NCI-H1092 (cell line): ENCODE measurements at places on chromosomes 1 and 21.

GRCh38 chr1:25711555-25712298 lies 88.3 kb upstream of the SELENON start:
- no peak for DNase-seq

- no peak for DNase-seq
Observed at GRCh38 chr1:112027696-112028095, 38.2 kb upstream of the KCND3 start.

- DNase-seq = no peak
Observed at GRCh38 chr1:56450004-56450666, 129.2 kb downstream of the PLPP3 start.

DNA sequence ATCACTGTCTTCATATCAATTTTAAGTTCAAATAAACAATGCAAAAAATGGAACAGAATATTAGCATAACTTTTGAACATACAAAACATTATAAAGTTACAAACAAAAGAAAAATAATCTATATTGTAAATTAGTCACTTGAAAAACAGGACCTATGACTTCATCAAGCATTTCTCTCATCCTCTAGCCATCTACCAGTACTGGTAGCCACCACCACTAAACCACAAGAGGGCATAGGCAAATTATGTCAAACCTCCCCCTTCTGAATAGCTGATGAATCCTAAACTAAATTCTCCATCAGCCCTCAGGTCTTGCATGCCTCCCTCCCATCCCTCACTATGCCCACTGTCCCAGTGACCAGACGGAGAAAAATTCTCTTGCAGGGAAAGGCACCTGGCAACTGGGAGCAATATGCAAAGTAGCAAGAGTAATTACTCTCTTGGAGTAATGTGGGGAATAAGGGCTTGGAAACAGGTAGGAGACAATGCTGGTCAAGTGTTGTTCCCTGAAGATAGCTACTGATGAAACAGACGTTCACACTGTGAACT lies 37.1 kb downstream of the SSX2IP start:
- no peak for DNase-seq

- DNase-seq = no peak
Observed at GRCh38 chr1:8394456-8395321, 76.8 kb downstream of the SLC45A1 start.

DNA sequence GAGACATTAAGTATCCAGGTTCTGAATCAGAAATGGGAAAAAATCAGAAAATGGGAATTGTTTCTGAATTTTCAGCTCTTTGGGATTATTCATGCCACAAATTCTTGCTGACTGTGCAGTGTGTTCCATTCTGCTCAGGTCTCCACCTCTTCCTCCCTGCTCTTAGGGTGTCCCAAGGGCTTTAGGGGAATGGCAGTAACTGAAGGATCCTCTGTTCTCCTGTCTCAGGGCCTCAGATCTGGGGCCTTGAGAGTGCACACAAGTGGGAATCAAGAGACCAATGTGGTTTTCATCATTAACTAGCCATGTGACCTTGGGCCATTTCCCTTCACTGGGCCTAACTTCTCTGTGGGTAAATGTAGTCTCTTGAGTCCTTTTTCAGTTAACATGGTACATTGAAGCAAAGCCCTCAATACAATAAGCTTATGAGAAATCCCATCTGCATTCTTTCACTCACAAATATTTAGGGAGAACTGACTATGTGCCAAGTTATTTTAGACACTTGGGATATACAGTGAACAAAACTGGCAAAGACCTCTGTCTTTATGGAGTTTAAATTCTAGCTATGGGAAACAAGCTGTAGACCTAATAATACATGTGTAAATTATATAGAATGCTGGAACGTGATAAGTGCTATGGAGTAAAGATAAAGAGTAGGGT lies 75.7 kb upstream of the SPATA6 start:
- no peak for DNase-seq

- no peak for DNase-seq
Observed at GRCh38 chr1:206006946-206007345, 3.8 kb upstream of the RAB7B start.

GRCh38 chr1:46194641-46195193 lies 3.5 kb downstream of the POMGNT1 start:
- DNase-seq = no peak

- no peak for DNase-seq
Observed at GRCh38 chr1:43913666-43914360, 19.8 kb upstream of the ARTN start.

GRCh38 chr1:236303675-236304074 lies 21.9 kb upstream of the ERO1B start:
- DNase-seq = no peak

DNA sequence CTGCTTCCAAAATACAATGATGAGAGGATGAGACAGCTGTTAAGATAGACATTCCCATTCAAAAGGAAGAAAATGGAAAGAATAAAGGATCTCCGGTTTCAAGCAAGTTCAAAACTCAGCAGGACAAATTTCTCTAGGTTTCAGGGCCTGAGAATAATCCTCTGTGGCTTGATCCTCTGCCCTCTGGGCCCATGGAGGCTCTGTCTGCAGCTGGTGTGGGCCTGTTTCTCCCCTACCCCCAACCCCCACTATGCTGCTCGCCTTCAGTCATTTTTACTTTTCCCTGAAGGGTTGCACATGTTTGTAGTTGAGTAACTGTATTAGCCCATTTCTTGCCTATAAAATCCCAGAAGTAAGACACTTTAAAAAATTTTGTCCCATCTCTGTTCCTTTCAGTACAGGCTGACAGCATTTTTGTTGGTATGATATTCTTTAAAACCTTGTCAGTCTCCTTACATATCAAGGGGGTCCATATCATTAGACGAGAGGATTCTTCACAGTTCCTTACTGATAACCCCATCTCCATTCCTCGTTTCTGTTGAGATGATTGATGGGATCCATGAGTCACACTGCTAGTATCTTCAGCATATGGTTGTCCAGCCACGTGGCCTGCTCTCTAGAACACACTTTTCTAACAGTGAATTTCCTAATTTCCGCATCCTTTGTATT lies 10.5 kb downstream of the ZMYM4 start:
- DNase-seq = no peak

DNA sequence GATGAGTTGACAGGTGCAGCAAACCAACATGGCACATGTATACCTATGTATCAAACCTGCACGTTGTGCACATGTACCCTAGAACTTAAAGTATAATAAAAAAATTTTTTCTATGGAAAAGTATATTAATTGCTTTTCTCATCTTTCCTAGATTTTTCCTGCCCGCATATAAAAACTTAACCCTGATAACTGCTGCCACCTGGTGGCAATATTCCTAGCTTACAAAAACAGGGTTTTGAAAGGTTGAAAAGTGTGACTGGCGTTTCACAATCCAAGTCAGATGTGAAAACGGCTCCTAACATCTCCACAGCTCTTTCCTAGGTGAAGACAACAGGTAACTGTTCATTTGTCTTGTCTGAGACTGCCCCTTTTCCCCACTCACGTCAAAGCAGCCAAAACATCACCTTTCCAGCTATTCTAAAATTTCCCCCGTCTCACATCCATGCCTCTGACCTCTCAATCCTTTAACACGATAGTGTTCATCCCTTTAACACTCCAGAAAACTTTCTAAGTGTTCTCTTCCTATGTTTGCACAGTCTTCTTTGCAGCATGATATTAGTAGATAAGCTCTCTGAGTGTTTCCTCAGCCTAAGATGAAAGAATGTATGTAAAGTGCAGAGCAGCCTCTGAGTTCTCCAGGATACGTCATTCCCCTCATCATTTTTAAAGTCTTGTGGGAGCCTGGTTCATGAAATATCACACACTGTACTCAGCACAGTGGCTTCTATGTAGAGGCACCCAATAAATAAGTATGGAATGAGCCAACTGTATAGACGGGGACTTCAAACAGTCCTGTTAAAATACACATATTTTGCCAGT lies 27.5 kb downstream of the OVGP1 start:
- DNase-seq = no peak

DNA sequence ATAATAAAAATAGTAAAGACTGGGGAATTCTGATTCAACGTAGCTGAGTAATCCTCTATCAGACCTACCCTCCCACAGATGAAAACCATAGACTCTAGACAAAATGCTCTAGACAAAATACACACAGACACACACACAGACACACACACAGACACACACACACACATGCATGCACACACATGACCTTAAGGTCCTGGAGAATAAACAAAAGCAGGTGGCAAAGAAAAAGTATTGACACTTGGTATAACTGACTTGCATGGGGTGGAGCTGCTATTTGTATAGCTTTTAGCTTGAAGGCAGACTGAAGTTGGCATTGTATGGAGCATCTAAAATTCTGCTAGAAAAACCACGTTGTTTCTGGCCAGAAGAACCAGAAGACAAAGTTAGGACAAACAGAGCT lies 29.3 kb downstream of the C1orf141 start:
- DNase-seq = no peak

GRCh38 chr1:42978317-42979035 lies 19.8 kb upstream of the SLC2A1 start:
- DNase-seq = no peak

DNA sequence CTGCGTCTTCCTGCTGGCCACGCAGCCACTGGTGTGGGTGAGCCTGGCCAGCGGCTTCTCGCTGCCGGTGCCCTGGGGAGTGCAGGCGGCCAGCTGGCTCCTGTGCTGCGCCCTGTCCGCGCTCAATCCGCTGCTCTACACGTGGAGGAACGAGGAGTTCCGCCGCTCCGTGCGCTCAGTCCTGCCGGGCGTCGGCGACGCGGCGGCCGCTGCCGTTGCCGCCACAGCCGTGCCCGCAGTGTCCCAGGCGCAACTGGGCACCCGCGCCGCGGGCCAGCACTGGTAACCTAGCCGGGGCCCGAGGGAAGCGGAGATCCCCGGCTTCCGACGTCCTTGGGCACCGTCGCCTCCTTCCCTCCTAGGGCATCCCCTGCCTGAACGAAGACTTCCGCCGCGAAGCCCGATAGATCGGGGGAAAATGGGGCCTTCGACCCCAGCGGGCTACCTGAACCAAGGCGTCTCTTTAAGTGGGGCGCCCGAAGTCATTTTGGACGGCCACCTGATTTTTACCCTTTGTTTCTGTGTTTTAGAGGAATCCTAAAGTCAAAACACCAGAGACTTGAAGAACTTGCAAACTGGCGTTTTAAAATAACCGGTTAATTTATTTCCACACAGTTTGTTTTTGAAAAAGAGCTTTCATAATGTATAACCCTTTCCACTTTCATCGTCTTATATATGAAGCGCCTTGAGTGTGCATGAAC lies 2.0 kb downstream of the GPR88 start:
- DNase-seq = no peak

- no peak for DNase-seq
Observed at GRCh38 chr21:31318971-31319370, 25.1 kb downstream of the TIAM1 start.
